Activated T-helper 17 cell treated with anti-CD3 and anti-CD28 coated beads, Interleukin-2, amount 50 U/mL, for 72 hours (primary cell): ENCODE measurements at places on chromosomes 11 and 22. TPM values are rescaled to one million over a fixed set of nuclear protein-coding genes. Genes with fewer than 3 reads are reported as not detected.

- no peak for ATAC-seq
Measured at GRCh38 chr11:45073685-45074141, 72.7 kb upstream of the PRDM11 start.

GRCh38 chr11:18010121-18010670, 2.7 kb downstream of the SERGEF start:
- no peak for ATAC-seq

DNA sequence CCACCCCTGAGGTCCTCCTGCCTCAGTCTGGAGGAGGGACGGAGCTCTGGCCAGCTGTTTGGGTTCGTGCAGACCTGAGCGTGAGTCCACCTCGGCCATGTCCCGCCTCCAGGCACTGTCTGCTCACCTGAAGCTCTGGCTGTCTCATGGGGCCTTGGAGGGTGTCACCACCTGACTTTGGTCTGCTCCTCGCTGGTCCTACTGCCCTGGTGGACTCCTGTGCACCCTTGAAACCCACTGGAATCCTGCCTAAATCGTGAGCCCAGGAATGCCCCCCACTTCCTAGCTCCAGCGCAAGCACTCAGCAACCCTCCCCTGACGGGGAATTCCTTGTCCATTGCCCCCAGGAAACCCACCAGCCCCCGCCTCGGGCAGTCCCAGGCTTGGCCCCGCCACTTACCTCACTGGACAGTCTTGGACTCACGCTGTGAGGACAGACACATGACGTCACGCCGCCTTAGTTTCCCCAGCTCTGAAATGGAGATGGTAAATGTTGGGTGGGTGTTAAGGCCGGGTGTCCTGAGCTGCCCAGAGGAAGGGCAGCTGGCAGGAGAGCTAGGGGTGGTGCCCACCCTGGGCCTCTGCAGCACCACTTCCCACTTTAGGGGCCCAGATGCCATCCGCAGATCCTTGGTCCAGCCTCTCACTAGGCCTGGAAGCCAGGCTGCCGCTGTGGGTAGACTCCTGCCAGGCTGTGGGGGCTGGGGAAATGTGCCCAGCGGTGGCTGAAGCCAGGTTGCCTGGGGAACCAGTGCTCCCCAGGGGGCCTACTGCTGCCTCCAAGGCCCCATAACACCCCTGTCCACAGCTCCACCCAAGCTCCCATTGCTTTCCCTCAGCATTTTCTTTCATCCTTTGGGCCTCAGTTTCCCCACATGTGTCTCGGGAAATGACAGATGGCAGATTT, 18.2 kb upstream of the TBX1 start:
- ATAC-seq = no peak

- no peak for ATAC-seq
Measured at GRCh38 chr11:91698845-91699244, 525.8 kb upstream of the FAT3 start.

DNA sequence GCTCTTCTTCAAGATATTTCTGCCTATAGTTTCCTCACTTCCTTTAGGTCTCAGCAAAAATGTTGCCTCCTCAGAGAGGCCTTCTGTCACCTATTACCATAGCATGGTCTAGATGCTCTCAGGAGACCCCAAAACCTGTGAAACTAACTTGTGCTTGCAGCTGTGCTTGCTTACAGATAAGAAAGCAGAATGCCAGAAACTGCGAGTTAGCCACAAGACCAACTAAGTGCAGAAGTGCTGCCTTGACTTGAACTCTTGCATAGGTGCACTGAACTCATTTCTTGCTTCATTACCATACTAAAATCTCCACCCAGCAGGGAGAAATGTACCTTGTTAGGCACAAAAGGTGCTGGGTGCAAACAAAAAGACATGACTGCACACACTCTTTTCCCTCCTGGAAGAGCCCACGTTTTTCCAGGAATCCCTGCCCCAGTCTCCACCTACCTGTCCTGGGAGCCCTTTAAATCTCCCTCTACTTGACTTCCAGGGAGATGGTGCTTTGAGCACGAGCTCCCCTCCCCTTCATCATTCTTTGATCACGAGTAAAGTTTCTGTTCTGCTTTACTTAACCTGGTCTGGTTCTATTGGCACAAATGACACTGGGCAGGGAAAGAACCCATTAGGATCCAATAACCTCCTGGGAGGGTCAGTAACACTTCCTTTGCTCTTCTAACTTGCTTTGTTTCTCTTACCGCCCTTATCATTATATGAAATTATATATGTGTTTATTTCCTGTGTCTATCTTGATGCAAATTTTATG, 137.7 kb upstream of the DDI1 start:
- ATAC-seq = no peak

GRCh38 chr11:134645576-134645975, 233.5 kb upstream of the B3GAT1 start:
- ATAC-seq = no peak

- no peak for ATAC-seq
Measured at GRCh38 chr11:123245567-123245966, 50.5 kb upstream of the CLMP start.

DNA sequence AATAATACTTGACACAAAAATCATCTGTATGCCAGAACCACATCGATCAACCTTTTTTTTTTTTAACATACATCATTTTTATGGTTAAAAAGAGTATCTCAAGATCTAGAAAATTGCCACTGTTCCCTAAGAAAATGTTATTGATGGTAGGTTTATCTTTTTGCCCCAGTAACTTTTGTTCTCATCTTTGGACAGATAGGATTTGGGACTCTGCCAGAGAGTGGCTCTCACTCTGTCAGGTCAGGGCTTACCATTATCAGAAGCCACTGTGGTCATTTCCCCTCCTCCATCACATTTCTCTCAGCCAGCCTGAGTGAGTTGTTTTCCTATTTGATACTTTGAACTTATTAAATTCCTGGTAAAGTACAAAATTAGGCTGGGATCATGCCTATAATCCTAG, 47.9 kb upstream of the YWHAH start:
- no peak for ATAC-seq

DNA sequence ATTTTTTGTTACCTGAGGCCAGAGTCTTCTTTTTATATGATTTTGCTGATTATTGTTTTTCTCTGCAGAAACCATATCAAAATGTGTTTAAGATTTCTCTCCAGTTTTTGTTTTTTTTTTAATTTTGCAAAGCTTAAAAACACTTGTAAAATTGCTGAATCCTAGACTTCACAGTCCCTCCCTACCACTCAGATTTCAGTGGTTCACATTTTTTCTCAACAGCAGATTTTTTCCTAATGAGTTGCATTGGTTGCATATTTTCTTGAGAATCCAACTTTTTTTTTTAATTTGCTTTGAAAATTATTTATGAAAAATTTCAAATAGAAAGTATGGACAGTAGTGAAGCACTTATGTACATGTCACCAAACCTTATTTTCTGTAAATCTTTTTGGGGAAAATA, 5.8 kb downstream of the ARL14EP start:
- peak; percentile 16 for ATAC-seq

GRCh38 chr11:94106716-94107115, 21.9 kb upstream of the PANX1 start:
- no peak for ATAC-seq

GRCh38 chr11:95255251-95256145, 24.5 kb upstream of the SESN3 start:
- ATAC-seq = no peak

DNA sequence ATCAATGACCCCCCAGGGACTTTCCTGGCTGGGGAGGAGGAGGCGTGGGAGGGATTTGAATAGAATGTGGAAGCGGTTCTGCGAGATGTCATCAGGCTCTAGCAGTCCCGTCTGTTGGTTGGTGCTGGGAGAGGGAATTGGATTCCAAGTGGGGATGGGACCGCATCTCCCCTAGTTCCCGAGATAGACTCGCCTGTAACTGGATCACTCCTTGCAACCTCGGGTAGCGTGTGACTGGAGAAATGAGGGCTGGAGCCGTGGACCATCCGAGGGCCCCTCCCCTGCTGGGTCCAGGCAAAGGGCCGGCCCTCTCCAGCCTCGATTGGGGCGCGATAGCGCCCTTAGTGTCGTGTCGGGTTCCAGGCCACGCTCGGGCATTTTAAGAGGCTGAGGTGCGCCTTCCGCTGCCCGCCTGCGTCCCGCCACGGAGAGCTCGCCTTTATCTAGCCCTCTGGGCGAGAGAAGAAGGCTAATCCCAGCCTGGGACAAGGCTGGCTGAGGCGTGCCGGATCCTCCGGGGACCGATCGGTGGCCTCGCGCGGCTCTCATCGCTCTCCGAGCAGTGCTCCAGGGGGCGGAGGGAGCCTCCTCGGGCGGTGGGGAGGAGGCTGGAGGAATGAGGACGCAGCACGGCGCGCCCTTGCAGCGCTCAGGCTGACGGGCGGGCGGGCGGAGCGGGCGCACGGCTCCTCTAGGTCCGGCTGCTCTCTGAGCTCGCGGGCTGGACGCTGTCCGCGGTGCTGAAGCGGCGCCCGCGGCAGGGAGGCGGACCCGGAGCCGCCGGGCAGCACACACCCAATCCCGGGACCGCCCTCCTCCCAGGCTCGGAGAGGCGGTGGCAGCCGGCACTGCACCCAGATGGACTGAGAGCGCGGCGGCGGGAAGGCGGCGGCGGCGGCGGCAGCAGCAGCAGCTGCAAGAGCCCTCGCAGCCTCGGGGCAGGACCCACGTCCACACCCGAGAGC, 107.8 kb downstream of the OSBP2 start:
- peak; percentile 97 for ATAC-seq

- no peak for ATAC-seq
Measured at GRCh38 chr11:46659908-46660307, 40.5 kb downstream of the ARHGAP1 start.

DNA sequence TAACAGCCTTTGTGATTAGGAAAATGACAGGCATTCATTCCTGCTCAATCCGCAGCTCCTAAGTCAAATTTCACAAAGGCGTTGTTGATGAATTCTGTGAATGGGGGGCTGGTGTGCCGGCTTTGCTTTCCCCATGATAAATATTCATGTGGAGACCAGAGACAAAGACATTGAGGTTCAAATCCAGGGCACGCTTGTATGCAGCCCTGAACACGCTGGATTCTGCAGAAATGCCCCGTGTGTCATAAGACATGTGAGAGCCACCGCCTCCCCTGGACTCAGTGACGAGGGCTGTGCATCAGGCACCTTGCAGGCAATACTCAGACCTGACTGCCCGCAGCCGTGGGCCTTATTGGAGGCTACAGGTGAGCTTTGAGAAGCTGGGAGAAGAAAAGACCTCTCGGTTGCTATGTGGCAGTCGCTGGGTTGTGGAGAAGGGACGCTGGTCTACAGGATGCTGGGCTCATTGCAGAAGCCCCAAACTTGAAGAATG, 906.2 kb downstream of the BRD1 start:
- ATAC-seq = no peak

- no peak for ATAC-seq
Measured at GRCh38 chr22:44363980-44364750, 51.4 kb upstream of the SHISAL1 start.

GRCh38 chr22:25137577-25138525, 61.8 kb upstream of the CRYBB3 start:
- ATAC-seq = no peak

- no peak for ATAC-seq
Measured at GRCh38 chr22:42766860-42767259, 46.2 kb upstream of the A4GALT start.

GRCh38 chr22:40493441-40493840, 123.0 kb downstream of the SGSM3 start:
- no peak for ATAC-seq

DNA sequence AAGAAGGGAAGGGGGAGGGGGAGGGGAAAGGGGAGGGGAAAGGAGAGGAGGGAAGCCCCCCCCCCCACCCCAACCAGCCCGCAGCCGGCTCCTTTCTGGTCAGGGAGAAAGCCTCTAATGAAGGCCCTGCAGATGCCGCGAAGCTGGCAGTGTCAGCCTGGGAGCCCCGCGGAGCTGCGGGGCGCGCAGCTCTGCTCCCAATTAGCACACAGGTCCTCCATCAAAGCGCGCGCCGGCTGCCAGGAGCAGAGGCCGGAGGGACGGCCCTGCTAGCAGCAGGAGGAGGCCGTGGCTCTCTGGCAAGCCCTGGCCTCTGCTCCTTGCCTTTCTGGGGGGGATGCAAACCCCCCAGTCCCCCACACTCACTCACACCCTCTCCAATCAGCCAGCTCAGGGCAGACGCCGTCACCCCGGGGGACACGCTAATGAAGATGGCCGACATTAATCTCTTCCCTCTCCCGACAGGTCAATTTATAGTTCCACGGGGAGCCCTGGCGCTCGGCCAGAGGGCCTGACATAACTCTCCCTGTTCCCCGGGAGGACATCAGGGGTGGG, 70.5 kb upstream of the TCF20 start:
- ATAC-seq = no peak

GRCh38 chr22:30609260-30610185, 2.5 kb downstream of the TCN2 start:
- ATAC-seq = peak; percentile 86

DNA sequence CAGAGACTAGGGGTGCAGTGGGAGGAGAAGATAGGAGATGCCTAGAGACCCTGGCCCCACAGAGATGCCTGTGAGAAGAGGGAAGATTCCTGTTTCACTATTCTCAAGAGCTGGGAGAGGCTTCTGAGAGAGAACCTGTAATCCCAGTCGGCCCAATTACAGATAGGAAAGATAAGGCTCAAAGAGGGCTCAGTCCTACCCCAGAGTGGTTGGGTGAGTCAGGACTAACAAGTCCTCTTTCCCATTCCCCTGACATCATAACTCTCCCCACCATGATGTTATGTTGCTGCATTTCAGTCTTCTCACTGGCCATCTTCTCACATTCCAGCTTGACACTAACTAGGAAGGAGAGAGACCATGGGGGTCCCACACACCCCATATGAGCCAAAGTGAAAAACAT, 17.9 kb downstream of the ARHGEF12 start:
- no peak for ATAC-seq

- no peak for ATAC-seq
Measured at GRCh38 chr22:44603767-44604166, 98.2 kb upstream of the PRR5 start.

- ATAC-seq = peak; percentile 60
Measured at GRCh38 chr11:20353829-20354434, 9.6 kb upstream of the HTATIP2 start.

DNA sequence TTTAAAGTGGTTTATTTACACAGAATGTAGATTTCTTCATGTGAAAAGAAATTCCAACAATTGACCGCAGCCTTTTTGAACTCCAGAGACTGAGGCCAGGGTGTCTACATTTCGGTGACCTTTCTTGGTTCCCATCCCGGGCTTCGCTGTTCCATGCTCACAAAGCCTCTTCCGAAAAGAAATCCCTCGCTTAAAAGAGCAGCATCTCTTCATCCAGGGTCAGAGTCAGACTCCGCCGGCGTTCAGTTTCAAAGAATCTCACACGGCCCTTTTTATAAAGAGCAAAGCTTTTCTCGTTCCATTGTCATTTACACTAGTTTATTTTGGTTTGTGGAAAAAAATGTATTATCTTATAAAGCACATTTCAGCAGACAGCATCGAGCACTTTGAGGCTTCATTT, 530.6 kb upstream of the B3GAT1 start:
- no peak for ATAC-seq

GRCh38 chr11:111469200-111469599, 43.0 kb downstream of the BTG4 start:
- ATAC-seq = no peak

BAD gene
- 21.5 TPM for total RNA-seq

OR4D9 gene
- total RNA-seq = not detected

MRGPRE gene
- total RNA-seq = not detected

TSSK2 gene
- total RNA-seq = not detected

KRTAP5-9 gene
- total RNA-seq = not detected

ANO3 gene
- not detected for total RNA-seq

SHANK2 gene
- total RNA-seq = not detected

TREH gene
- not detected for total RNA-seq

LDHAL6A gene
- total RNA-seq = not detected
